ENCODE measurements at places on chromosomes 12 and 14.

DNA sequence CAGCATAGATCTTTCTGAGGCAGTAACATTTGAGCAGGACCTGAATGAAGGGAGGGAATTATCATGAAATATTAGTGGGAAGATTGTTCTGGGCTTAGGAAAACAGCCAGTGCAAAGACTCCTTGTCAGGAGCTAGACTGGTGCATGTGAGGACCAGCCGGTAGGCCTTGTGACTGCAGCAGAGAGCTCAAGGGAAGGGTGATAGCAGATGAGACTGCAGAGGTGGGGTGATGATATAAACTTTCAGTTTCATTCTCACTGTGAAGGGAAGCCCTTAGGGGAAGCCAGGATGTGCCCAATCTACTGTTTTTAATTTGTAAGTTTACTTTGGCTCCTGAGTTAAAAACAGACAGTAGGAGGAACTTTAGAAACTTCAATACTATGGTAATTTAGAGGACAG is 12.4 kb downstream of the IL22 start:
- DNase-seq = peak; percentile 55

DNA sequence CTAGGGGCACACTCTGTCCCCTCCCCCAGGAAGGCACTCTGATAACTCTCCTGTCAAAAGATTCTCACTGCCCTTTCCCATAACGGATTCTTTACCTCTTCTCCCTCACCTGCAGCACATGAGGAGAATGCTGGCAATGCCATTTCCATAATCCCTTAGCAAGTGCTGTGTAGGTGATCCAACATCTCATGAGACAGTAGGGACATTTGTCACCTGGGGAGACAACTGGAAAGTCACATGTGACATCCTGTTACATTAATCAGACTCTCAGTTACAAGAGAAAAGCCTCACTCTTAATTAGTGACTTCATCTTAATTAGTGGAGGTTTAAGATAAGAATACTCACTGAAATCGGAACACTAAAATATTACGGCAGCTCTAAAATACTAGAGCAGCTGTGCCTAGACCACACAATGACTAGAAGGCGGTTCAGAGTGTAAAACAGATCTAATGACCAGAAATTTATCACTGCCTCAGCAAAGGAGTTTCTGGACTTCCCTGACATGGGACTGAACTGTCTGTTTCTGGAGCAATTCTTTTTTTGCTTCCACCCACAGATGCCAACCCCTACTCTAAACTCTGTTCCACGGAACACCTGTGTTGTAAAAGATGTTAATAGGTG is 75.1 kb downstream of the SPTSSA start:
- no peak for DNase-seq

- DNase-seq = no peak
Measured at GRCh38 chr12:50297027-50297426, 13.7 kb upstream of the LIMA1 start.

DNA sequence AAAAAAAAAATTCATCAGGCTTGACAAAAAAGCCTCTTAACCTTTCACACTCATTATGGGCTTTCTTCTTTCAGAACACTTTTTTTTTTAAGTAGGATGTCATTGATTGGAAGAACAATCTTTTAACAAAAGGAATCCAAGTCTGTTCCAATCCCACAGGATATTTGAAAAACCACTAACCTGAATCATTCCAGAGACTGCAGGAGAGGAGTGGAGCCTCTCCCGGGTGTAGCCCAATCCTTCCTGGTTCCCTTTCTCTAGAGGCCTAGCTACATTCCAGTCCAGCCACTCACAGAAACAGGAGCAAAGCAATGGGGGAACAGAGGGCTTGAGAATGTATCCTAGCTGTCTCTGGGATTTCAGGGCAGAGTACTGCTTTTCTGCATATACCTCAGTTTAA is 4.3 kb downstream of the MFAP5 start:
- no peak for DNase-seq

GRCh38 chr14:40447017-40447416 is 1014.8 kb upstream of the FBXO33 start:
- DNase-seq = no peak

- peak; percentile 14 for DNase-seq
Measured at GRCh38 chr12:43882578-43883178, 46.8 kb downstream of the TMEM117 start.

DNA sequence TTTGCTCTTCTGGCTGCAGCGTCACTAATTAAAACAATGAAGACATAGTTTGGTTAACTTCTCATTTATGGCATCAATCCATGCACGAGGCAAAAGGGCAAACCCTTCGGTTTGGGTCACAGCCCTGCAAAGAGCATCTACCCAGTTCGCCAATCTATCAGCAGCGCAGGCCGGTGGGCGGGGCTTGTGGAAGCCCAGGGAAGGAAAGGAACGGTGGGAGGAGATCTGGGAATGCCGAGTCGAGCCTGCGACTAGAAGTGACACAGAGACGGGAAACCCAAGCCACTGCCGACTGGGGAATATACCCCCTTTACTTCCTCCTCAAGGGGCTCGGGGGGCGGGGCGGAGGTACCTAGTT is 466 bp downstream of the KICS2 start:
- DNase-seq = peak; percentile 65

DNA sequence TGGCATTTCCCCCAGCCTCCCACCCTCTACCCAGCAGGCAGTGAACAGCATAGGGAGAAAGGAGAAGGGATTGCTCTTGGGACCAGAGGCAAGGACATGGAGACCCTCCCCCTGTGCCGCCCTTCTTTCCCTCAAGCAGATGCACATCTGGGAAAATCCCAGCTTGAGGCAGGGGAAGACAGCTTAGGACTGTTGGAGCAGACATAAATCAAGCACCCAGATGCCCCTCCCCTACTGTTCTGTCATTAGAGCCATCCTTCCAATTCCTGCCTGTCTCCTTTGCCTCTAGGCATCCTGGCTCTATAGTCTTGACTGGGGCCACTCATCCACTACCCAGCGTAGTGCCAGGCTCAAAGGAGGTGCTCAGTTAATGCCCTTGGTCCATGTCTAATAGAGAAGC is 7.5 kb upstream of the CISTR start:
- no peak for DNase-seq

DNA sequence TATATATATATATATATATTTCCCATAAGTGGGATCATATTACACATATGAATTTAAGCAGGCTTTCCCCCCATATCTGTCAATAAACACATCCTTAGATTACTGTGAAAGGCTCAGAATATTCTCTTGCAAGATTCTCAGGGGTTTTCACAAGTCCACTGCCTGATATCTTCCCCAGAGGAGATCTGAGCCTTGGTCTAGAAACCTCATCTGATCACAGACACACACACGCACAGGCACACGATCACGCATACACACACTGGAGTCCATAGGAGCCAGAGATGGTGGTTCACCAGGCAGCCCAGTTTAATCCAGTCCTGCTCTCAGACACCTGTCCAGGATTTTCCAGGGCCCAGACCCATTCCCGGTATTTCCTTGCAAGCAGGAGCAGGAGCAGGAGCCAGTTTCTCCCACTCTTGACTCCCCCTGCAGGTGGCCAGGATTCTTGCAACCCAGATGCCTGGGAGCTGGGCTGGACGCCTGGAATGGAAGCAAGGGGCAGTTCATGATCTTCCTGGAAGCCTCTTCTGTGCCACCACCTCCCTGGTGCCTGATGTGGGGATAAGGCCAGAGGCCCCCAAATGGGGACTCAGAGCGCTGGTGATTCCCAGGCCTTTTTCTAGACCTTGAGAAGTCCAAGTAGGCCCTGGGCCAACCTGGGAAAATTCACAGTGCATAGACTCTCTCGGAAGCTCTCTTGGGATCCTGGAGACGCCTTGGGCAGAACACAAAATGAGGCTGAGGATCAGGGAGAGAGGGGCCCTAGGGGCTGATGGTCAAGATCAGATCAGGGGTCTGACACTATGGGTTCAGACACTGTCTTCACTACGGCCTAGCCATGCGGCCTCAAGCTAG is 16.5 kb upstream of the KRT78 start:
- DNase-seq = no peak

DNA sequence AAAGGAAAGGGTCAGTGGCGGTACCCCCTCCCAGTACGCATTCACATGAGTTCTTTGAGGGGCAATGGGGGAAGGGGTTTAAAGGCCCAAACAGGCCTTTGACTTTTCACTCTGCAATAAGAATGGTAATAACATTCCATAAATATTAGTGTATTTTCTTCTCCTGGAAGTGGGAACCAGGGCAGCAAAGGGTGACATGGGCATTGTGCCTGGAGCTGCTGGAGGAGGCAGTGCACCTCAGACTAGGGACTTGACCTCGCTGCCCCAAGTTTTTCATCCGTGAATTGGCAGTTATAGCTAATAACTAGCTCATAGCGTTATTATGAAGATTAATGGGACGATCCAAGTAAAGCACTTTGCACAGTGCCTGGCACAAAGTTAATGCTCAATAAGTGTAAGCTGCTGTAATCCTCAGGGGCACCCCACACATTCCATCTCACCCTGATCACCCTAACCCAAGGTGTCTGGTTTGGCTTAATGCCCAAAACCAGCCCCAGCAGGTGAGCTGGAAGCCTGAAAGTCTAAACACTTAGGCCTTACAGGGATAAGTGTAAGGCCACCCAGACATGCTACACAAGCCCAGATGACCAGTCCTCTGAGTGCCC is 2.8 kb upstream of the KCNH3 start:
- DNase-seq = no peak

DNA sequence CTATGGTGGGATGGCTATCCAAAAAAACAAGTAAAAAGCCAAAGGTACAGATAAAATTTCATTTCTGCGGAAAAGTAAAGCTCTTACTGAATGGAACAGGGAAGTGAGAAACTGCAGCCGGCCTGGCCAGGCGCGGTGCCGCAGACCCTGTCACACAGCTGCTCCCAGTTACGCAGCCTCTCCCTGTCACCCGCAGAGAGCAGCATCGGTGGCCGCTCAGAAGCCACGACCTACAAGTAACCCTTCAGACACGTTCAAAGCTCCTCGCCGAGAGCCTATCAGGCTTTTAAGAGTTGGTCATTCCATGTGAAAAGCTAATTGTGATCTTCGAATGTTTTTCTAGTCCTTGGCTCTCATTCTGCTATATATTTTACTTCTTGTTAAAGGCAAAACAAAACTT is 11.0 kb upstream of the ANKLE2 start:
- no peak for DNase-seq

DNA sequence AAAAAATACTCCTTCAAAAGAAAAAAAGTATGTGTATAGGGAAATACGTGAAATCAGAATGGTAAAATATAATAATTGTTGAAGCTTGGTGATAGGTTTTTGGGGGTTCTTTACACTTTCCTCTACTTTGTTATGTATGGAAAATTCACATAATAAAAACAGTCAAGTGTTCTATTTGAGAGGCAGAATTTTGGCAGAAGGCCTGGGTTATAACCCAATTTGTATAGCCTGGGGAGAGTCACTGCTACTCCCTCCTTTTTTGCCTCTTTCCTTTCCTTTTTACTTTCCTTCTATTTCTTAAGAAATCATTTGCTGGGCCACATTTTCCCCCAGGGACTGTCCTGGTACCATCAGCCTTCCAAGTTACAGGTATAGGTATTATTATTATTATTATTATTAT is 105.7 kb downstream of the CRADD start:
- DNase-seq = no peak

Measured in activated naive CD4-positive, alpha-beta T cell treated with anti-CD3 and anti-CD28 coated beads, Interleukin-2, amount 50 U/mL, for 16 hours (primary cell).